Activated naive CD4-positive, alpha-beta T cell (primary cell): ENCODE measurements at places on chromosomes 7 and 10.

- DNase-seq = no peak
Observed at GRCh38 chr10:119807960-119808697, 64.5 kb downstream of the MCMBP start.

GRCh38 chr10:68955355-68955831 lies 577 bp upstream of the DDX21 start:
- DNase-seq = no peak

DNA sequence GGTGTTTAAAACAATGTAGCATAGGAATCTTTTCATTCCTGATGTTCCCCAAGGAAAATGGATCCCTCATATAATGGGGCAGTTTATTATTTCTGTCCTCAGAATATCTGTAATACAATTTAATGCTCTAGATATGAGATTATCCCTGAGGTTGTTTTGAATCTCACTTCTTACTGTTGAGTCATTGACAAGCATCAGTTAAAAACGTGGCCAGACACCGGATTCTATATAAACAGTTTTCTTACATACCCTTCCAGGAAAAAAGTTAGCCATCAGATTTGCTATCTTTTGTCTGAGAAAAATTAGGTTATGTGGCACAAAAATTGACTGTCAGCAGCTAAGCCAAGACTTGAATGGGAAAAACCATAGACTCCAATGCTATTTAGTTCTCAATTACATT lies 539.8 kb upstream of the CELF2 start:
- DNase-seq = no peak

DNA sequence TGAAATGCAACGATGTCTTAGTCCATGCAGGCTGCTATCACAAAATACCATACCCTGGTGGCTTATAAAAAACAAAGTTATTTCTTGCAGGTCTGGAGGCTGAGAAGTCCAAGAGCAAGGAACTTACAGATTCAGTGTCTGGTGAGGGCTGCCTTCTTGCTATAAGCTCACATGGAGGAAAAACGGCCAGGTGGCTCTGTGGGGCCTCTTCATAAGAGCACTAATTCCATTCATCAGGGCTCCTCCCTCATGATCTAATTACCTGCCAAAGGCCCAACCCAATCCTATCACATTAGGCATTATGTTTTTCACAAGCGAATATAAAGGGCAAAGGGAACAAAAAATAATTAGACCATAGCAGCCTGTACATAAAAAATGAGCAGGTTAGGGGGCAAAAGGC lies 35.4 kb downstream of the PAPSS2 start:
- DNase-seq = no peak

- no peak for DNase-seq
Observed at GRCh38 chr7:91265693-91266066, 1.4 kb downstream of the FZD1 start.

DNA sequence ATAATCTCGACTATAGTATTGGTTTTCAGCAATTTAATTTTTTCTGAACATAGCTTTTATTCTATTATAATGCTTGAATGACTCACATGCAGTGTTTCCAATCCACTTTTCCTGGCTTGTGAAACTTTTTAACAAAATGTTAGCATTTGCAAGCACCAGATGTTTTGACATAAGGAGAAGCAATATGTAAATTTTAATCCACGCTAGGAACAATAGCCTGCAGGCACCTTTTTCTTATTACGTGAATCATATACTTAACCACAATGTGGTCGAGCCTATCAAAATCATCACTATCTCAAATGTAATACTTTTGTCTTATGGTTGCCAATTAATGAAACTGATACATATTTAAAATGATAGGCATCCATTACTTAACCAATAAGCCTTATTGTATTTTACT lies 97.1 kb downstream of the TFEC start:
- DNase-seq = no peak

GRCh38 chr10:116892907-116893685 lies 43.8 kb downstream of the ENO4 start:
- DNase-seq = no peak

- DNase-seq = no peak
Observed at GRCh38 chr7:99617192-99617781, 541 bp downstream of the ZSCAN25 start.

DNA sequence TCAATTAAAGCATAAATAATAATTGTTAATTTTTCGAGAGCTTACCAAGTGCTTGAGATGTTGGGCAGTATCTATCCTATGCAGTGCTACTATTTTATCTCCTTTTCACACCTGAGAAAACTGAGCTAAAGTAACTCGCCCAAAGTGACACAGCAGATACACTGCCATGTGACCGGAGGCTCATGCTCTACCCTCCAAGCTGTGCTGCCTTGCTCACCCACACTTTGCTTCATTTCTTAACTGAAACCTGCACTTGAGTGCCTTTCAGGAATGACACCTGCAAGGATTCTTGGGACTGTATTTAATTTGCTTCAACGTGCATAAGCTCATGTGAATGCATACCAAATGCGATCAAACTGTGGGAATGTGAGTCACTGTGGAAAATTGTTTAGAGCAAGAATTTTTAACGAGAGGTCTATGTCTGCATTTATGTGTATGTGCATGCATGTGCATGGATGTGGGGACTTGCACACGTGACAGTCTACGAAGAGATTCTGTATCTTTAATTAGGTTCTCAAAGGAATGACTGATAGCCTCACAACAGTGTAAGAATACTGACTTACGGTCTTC lies 119.2 kb downstream of the ADCYAP1R1 start:
- no peak for DNase-seq

GRCh38 chr7:70494225-70495032 lies 637.5 kb upstream of the GALNT17 start:
- no peak for DNase-seq

DNA sequence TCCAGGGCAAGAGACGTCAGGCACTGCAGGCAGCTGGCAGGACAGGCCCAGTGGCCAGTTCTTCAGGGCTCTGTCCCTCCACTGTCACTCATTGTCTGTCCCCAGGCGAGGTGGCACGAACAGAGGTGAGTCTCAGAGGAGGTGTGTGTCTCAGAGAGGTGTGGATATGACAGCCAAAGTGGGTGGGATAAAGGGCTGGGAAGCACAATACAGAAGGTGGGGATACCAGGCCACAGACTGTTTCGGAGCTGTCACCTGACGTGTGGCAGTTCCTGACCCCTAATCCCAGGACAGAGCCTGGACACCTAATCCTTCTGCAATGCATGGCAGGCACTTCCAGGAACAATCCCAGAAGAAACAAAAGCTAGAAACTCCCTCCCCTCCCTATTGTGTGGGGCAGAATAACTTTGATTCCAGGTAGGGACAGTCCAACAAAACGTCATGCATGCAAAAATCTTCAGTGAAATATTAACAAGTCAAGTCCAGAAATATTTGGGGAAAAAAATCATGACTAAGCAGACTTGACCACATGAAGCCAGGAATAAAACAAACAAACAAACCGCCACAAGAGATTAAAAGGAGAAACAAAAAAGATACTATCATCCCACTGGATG lies 11.6 kb downstream of the KLRG2 start:
- DNase-seq = no peak

DNA sequence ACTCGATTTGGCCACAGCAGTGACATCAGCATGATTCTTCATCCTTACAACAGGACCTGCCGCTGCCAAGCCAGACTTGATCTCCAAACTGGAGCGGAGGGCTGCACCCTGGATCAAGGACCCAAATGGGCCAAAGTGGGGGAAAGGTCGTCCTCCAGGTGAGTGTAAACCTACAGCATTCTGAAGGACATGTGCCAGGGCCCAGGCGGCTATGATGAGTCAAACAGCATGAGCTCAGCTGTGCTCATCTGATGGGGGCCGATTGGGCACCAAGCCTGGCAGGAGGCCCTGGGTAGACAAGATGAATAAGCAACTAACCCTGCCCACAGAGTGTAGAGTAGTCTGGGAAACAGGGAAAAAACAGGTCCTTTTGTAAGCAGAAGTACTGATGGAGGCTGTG lies 14.4 kb upstream of the ATP6V0E2 start:
- no peak for DNase-seq

DNA sequence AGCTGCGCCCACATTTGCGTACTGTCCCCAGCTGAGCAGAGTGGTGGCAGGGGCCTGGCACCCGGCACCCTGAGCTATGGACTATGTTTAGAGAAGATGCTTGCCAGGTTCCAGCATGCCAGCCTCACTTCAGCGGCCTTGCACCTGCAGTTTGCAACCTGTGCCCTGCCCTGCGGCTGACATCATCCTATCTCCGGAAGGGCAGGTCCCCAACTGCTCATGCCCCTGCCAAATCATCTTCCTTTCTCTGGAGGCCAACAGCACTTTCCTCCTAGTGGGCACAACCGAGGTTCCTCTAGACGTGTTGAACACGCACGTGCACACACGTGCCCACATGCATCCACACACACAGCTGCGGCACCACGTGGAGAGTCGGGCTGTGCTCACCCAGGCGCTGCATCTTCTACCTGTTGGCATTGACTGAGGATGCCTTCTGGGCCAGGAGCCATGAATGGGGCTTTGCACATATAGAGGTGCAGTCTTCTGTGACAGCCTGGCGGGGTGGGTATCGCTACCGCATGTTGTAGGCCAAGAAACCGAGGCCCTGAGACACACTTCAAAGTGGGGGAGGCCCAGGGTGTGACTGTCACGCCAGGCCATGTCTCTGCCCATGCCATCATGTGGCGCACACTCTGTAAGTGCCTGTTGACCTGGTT lies 24.5 kb downstream of the CNPY1 start:
- DNase-seq = no peak

- DNase-seq = no peak
Observed at GRCh38 chr7:127798023-127798422, 146.0 kb downstream of the SND1 start.

GRCh38 chr10:24652381-24652957 lies 71.2 kb downstream of the ARHGAP21 start:
- DNase-seq = no peak

DNA sequence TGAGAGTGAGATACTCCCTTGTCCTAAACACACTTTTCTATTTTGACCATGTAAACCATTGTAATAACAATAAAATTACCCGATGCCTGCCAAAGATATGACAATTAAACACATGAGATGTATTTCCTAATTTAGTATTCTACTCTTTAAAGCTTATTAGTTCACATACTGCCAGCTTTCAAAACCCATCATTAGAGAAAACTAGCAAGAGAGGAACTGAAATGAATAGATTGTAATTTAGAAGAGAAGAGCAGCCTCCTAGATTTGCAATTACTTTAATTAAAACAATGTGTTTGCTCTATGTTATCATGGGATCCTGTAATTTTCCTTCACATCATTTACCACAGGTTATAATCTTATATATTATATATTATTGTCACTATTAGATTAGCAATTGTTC lies 428.2 kb downstream of the THSD7A start:
- DNase-seq = no peak

DNA sequence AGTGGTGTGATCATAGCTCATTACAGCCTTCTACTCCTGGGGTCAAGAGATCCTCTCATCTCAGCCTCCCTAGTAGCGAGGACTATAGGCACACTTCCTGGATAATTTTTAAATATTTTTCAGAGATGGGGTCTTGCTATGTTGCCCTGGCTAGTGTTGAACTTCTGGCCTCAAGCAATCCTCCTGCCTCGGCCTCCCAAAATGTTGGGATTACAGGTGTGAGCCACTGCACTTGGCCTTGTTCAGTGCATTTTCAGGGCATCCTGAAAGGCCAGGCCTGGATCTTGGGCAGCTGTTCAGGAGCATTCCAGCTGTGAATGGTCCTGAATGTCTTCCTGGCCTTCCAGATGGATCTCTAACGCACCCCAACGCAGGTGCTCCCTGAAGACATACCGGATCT lies 95.7 kb downstream of the PFKFB3 start:
- no peak for DNase-seq

- DNase-seq = no peak
Observed at GRCh38 chr10:19998482-19998881, 182.2 kb downstream of the PLXDC2 start.

- DNase-seq = no peak
Observed at GRCh38 chr10:31071232-31072005, 39.8 kb upstream of the ZNF438 start.

- no peak for DNase-seq
Observed at GRCh38 chr7:87110778-87111177, 41.5 kb upstream of the DMTF1 start.

DNA sequence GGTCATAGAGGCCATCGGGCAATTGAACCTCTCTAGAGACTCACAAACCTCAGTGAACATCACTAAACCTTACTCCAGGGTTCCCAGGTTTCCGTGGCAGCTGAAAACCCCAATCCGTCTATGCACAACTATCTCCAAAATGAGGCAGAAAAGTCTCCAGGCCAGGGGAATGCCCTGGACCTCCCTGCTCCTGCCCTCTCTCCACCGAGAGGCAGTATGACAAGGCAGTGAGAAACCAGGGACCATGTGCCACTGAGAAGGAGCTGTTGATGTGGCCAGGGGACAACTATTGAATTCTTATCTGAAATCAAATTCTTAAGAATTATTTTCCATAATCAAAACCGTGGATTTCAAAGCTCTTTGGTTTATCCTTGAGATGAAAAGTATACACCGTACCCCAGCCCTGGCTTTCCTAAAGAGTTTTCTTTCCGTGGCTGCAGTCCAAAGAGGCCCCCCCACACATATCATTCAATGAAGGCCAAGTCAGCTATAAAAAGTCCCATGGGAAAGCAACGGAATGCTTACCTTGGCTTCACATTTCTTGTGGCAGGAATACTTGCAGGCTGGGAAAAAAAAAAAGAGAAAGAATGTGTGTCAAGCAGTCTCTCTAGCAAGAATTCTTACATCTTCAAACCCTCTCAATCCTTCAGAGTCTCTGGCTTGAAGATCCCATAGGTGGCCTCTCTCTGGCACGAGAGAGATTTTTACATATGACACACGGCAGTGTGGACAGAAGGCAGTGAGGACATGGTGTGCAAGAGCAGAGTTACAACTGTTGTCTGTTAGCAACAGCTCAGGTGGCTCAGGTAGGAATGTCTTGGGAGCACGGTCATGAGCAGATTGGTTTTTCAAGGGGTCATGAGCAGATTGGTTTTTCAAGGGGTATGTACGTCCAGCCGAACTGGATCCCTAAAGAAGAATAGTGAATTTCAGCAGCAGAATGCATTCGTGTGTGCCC lies 75.2 kb downstream of the TNS3 start:
- DNase-seq = no peak

GRCh38 chr7:920351-921070 lies 34.0 kb downstream of the ADAP1 start:
- no peak for DNase-seq

GRCh38 chr7:38574086-38574485 lies 57.1 kb downstream of the AMPH start:
- DNase-seq = no peak

DNA sequence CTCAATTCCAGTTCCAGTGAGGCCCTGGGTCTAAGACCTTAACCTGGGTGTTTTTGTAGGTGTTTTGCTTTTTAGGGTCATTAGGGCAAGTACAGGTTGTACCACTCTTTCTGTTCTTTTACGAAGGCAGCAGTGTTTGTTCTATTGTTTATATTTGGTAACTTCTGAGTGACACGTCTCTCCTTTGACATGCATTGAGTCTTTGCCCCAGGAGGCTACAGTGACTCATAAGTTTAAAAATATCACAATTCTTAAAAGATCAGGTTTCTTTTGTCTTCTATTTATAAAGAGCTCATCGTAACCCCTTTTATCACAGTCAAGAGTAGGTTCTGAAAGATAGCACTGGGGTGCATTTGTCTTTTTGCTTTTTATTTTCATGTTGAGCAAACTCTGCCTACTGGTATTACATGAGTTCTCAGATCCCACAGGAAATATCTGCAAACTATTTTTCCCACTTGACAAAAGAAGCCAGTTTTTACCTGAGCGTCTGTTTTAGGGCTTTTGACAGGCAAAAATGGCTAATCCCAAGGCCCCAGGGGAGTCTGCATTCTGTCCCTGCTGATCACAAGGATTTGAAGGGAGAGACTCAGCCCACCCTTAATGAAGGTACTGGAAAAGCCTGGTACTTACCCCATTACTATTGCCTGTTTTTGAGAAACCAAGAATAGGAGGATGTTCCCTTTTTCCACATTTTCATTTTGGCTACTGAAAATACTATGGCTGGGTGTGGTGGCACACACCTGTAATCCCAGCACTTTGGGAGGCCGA lies 7.9 kb downstream of the NUDT13 start:
- DNase-seq = no peak
